T-helper 2 cell treated with Interferon-gamma antibody and Interleukin-4, amounts not matched to agents 5 μg/mL and 100 μg/mL, for 36 hours (primary cell): ENCODE measurements at places on chromosomes 3 and 15.

DNA sequence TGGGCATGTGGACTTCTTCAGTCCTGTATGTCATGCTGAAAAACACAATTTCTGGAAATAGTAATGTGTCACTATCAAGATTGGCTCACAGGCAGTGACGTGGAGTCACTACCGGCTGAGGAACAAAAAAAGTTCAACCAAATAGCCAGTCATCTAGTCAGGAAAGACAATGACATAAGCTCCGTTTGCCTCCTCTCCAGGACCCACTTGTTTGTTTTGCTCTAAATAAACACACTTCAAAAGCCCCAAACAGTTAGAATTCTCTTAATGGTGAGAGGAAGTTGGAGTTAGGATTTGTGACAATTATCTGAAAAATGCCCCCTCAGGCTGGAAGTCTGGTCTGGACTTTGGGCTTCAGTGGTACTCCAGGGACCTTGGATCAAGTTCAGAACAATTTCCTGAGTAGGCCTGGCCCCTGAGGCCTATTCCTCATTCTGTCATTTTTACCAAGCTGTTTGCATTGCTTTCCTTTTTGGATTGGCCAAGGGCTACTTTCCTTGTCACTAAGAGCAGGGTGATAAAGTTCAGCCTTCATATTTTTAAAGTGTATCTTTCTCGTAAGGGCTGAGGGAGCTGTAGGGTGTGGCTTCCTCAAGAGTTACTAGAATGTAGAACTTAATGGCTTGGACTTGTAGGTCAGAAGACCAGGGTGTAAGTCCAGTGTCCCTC is 98.9 kb downstream of the EOMES start:
- DNase-seq = no peak

DNA sequence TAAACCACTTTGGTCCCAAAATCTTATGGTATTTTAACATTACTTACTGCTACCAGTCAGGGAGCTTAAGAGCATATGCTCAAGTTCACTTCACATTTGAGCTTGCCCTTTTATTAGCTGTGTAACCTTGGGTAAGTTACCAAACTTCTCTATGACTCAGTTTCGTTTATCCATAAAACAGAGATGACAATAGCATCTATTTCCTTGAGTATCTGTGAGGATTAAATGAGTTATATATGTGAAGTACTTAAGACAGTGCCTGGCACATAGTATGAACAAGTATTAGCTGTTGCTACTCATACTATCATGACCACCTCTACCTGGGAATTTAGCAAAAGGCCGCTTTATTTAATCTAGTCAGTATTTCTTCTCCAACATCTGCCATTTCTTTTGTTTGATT is 5.9 kb downstream of the ATOSA start:
- no peak for DNase-seq

DNA sequence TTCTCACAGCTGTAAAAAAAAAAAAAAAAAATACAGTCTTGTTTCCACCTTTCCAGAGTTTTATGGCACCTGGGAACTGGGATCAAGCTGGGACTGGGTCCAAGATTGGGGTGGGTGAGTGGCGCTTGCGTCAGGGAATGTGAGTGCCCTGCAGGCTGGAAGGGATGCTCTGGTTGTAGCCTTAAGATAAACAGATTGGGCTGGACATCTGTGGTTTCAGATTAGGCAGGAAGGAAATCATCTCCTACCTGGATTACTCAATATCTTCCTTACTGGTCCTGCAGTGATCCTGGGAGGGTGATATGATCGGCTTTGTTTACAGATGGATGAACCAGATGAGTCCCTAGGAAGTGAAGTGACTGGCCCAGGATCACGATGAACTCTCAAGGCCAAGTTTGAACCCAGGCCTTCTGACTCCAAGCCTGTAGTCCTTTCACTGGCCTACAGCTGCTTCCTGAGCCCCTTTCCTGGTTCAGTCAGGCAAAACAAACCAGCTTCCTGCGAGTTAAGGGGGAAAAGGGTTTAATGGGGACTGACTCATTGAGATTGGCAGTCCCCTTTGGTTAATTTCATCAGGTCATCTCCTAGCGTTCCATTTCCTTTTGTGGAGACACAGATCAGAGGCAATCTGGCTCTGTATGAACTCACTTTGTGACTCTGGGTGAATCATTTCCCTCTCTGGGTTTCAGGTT is 179.8 kb downstream of the THSD4 start:
- DNase-seq = peak; percentile 17

DNA sequence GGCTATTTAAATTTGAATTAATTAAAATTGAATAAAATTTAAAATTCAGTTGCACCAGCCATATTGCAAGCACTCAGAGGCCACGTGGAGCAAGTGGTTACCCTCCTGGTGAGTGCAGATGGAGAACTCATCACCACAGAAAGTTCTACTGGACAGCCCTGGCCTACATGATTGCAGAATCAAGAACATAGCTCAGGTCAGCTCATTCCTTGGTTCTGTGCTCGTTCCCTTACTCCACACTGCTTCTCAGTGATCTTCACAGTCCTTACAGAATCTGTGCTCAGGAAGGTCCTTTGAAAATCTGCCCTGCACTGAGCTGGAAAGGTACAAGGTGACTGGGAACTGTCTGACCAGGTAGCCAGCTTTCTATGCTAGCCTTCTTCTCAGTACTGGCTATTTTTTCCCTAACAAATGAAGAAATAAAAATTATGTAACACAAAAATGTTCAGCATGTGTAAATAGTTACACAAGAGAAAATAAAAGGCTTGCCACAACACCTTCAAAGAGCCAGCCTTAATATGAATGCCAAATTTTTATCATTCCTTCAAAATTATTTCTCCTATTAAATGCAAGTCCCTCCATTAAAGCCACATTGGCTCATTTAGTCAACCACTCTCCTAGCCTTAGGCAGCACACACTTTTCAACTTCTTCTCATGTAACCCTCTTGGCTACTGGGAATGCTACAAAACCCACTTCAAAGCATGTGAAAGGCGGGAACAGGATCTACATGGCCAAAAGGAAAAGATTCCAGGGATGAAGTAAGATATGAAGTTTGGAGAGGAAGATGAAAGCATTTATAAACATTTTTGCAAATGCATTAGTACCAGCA is 326.4 kb upstream of the WNT5A start:
- no peak for DNase-seq

DNA sequence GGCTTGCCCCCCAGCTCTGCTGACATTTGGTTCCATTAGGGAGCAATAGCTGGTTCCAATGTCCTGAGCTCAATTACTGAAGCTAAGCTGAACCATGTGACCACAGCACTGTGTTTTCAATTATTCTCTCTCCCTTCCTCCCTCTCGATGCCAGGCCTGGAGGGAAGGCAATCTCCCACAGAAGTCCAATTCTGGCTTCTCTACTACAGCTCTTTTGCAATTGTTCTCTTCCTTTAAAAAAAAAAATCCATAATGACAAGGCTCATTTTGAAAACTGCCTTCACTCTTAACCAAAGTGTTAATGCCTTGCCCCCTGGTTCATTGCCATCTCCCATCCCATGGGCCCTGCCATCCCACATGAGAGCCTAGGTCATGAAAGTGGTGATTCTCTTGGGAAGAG is 24.8 kb downstream of the IL16 start:
- no peak for DNase-seq

GRCh38 chr15:31869686-31870307 is 160.5 kb upstream of the CHRNA7 start:
- DNase-seq = no peak

DNA sequence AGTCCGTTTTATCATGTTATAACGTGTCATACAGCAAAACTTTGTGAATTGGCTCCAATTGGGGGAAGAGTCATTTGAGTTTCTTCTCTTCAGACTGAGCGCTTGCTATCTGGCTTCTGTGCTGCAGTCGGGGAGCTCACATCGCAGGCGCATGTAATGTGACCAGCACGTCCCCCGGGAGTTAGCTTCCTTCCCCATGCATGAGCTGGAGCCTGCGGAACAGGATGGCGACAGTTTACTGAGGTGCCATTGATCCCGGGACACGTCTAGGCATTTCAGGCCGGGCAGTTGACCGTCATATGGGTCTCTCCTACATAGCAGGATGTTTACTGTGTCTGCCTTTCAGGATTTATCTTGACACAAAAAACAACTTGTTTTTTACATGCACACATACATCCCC is 44.8 kb downstream of the CMTM8 start:
- DNase-seq = no peak

DNA sequence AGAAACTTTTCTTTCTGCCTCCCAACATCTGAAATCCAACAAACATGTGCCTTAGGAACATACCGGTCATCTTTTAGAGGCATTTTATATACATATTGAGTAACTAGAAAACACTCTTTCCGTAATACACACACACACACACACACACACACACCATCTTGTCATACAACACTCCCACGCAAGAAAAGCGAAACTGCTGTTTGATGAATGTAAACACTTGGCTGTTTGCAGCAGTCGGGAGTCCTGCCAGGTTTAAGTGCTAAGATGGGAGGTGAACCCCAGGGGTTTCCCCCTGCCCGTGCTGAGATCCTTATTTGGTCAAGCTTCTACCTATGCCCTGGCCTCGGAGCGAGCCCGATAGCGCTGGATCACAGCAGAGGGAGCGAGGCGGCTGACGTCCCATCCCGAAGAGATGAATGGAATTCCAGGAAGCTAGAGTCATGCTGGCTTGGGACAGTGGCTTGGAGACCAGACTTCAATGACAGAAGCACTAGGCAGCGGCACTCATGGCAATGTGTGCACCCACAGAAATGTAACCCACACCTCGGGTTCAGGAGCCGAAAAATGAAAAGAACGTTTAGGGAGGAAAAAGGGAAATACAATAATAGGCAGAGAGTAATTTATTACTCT is 1.3 kb upstream of the THBS1 start:
- no peak for DNase-seq

DNA sequence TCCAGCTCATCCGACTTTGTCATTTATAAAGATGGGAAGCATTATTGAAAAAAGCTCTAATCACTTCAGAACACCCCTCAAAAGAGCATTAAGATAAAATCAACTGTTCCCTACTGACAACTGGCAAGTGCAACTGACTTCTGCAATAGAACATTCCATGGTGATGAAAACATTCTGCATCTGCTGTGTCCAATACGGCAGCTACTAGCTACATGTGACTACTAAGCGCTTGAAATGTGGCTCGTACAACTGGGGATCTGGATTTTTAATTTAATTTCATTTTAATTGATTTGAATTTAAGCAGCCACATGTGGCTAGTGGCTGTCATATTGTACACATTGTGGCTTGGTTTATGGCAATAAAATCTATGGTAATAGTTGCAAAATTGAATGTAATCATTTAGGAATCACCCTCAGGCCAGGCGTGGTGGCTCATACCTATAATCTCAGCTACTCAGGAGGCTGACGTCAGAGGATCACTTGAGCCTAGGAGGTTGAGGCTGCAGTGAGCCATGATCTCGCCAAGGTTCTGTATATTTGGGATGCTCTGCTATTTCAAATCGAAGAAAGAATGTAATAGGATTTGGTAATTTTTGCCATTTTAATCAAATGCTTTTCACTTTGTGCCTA is 390.3 kb downstream of the GABRB3 start:
- DNase-seq = no peak

DNA sequence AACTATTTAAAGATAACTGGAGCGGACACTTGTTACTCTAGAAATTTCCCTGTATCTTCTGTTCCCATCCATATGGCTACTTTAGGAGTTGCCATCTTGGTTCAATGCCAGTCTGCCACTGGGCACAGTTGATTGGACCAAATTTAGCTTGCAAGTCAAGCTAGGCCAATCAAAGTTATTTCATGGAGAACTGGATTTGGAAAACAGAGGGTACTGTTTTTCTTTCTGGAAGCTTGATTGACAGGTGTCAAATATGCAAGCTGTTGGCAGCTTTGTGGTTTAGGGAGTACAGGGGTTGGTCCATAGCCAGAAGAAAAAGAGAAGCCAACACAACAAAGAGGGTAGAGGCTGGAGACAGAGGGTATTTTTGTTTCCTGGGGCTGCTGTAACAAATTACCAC is 33.4 kb upstream of the KLHL25 start:
- DNase-seq = no peak

DNA sequence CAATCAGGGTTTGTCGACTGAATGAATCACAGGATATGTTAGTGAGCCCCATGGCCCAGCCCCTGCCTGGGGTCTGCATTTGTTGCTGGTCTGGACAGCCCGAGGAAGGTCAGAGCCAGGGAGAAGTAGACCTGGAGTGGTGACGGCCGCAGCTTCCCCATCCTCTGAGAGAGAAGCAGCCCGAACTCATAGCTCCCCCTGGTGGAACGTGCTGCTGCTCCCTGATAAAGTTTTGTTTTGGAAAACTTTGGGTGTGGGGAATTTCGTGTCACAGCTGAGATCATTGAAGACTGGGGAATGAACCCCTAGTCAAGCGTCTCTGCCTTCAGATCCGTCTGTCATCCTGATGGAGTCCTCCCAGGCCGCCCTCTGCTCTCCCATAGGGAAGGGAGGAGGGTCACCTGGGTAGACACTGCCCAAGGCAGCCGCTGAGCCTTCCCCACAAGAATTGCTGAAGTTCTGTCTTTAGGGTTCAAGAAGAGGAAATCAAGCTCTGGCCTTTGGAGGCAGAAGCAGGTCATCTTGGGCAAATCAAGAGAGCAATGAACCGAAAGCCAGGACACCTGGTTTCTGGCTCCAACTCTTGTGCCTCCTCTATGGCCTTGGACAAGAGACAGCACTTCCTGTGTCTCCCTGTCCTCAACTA is 60.5 kb downstream of the GLDN start:
- no peak for DNase-seq

DNA sequence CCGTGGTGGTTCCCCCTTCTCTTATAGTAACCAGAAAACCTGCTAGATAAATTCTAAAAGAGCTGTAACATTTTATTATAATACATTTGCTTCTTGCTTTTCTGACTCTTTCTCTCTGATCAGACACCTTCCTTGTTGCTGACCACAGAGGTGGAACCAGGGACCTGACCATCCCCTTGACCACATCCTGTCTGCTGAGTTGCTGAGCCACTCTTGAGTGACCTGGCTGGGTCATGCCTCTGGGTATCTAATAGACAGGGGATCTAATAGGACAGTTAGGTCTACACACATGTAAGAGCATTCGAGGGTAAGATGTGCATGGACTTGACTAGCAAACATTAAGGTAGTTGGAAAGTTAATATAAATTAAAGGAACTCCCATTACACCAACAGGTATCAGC is 22.8 kb upstream of the TRIM59 start:
- no peak for DNase-seq
